Stimulated activated naive CD4-positive, alpha-beta T cell treated with Interleukin-2 at 50 U/mL for 16 hours (primary cell): ENCODE measurements at places on chromosomes 3 and 15.
A peak's percentile ranks its signal among the peaks of the same experiment; 100 is the strongest.

DNA sequence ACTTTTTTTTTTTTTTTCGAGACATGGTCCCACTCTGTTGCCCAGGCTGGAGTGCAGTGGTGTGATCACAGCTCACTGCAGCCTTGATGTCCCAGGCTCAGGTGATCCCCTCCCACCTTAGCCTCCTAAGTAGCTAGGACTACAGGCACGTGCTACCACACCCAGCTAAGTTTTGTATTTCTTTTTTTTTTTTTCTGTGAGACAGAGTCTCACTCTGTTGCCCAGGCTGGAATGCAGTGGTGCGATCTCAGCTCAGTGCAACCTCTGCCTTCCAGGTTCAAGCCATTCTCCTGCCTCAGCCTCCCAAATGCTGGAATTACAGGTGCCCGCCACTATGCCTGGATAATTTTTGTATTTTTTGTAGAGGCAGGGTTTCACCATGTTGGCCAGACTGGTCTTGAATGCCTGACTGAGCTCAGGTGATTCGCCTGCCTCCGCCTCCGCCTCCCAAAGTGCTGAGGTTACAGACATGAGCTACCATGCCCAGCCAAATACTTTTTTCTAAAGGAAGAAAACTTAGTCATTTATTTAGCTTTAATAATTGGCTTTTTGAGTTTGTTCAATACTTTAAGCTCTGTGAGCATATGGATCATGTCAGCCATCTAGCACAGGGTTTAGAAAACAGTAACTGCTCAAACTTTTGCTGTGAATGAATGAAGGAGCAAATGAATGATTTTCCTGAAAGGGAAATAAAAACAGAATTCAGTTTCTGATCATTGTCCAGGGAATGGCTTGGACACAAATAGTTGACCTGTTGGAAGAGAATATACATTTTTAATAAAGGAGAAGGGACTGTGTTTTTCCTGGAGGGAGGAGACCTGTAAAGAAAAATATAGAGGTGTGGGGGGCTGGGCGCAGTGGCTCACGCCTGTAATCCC lies 26.0 kb downstream of the UBE2E1 start:
- no peak for DNase-seq

DNA sequence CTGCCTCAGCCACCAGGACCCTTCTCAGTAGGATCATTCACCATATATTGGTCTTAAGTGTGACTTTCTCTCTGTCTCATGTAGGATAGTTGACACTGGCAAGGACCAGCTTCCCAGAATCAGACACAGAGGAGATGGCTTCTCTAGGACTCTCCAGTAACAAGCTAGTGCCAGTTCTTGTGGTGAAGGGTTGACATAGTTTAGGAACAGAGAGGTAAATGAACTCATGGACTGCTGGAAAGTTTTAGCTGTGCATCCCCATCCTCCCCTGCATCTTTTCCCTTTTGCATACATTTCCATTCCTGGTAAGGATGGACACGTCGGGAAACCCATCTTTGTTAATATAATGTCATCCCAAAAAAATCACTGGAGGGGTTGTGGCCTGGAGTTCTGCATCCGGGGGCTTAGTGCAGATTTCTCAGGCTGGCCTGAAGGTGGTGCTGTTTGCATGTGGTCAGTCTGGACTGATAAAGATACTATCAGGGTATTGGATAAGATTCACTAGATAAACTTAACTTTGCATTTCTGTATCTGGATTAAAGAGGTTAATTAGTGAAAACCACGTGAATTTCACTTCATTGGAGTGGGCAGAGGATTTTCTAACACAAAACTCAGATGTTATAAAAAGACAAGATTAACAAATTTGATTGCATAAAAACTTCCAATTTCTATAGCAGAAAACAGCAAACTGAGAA lies 110.8 kb downstream of the TBC1D2B start:
- DNase-seq = peak; percentile 35

GRCh38 chr3:15241341-15241740 lies 35.3 kb downstream of the CAPN7 start:
- DNase-seq = peak; percentile 46

GRCh38 chr3:14663396-14664135 lies 11.4 kb upstream of the C3orf20 start:
- no peak for DNase-seq
